ENCODE measurements at places on chromosomes 5 and 9.

- DNase-seq: peak; percentile 8
These were observed 297.7 kb upstream of the EFNA5 start for GRCh38 chr5:107968406-107968843.

DNA sequence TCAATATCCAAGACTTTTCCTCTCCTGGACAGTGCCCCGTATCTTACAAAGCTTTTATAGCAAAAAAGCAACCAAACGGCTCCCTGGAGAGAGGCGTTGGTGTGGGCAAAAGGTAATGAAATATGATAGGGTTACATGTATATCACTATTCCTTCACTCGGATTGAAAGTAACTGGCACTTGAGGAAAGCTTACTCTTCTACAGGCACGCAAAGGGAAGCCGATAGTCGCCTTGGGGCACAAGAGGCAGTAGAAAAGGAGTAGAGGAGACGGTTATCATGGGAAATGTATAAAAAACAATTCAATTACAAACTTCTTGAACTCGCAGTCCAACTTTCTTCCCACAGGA lies 1.1 kb downstream of the DIAPH1 start:
- DNase-seq: no peak

DNA sequence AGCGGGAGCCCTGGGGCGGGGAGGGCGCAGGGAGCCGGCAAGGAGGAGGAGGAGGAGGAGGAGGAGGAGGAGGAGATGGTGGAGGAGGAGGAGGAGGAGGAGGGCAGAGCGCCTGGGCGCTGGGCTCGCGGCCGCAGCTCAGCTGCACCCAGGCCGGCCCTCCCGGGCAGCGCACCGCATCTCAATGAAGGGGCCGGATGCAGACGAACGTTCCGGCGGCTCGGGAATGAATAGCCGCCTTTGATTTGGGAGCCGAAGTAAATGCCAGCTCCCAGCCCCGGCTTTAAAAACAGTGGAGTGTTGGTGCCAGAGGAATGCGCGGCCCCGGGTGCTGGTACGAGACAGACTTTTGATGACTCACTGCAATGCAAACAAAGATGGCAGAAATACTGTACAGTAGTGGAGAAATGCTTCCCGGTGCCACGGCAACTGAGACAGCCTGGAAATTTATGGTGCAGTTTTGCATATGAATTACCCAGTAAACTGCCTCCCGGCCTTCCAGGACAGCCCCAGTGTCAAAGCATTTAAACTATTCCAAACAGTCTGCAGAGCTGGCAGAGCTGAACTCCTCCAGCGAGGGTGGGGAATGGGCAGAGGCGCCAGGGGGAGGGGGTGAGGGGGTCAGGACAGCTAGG lies 43.1 kb downstream of the NACC2 start:
- DNase-seq: peak; percentile 95

DNA sequence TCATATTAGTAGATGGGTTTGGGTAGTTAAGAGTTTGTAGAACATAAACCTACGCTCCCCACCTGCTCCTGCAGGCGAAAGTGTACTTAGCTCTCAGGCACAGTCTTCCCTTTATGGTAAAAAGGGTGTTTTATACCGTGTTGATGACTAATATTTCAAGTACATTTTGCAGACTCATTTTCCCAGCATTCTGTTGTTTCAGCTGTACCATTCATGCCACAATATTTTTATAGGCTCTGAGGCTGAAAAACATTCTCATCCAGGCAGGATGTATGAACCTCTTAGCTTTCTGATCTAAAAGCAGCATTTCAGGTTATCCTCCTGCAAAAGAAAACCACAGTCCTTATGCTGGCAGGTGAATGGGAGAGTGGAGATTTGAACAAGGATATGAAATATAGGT lies 231.4 kb downstream of the NR2F1-AS1 start:
- DNase-seq: no peak

- no peak for DNase-seq
These were observed 167.1 kb downstream of the PIK3R1 start for GRCh38 chr5:68382640-68383039.

DNA sequence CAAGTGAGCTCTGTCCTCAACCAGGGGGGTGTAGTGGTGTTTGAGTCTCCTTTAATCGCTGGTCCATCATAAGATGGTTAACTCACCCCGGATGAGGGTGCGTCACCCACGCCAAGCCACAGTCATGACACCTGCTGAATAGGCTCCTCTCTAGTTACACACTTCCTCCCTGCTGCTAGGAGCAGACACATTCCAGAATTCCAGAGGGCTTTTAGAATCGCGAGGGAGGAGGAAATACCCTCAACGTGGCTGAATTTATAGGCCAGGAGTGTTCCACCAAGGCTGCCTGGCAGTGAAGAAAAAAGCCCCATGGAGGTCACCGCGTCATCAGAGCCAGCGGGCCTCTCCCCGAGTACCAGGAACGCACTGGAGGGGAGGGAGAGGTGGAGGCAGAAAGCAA lies 5.1 kb downstream of the GLRX start:
- no peak for DNase-seq

- no peak for DNase-seq
These were observed 315.2 kb upstream of the ATP10B start for GRCh38 chr5:161167016-161167767.

GRCh38 chr5:116377276-116378006 lies 197.2 kb downstream of the SEMA6A start:
- no peak for DNase-seq

- no peak for DNase-seq
These were observed 5.5 kb downstream of the PCDH1 start for GRCh38 chr5:141872496-141873356.

GRCh38 chr5:40515476-40515875 lies 164.2 kb upstream of the PTGER4 start:
- DNase-seq: no peak

- no peak for DNase-seq
These were observed 12.0 kb downstream of the ADRA1B start for GRCh38 chr5:159928122-159928909.

GRCh38 chr9:122033775-122034373 lies 59.2 kb downstream of the TTLL11 start:
- no peak for DNase-seq

DNA sequence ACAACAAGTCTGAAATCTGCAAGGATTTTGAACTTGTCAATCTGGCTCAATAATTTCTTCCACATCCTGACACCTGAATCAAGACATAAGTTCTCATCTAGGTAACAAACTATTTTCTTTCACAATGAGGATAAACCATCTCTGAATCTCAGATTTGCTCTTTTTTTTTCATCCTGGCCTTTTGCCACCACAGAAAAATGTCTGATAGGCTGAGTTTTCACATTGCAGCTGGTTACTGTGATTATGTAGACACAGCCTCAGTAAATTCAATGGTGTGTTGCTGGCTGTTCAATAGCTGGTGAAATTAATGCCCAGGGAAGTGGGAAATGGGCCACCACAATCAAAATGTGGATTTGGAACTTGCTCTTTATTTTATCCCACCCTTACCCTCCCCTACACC lies 2.8 kb upstream of the ADRA1B start:
- no peak for DNase-seq

GRCh38 chr5:59051951-59052350 lies 469.1 kb downstream of the RAB3C start:
- no peak for DNase-seq

DNA sequence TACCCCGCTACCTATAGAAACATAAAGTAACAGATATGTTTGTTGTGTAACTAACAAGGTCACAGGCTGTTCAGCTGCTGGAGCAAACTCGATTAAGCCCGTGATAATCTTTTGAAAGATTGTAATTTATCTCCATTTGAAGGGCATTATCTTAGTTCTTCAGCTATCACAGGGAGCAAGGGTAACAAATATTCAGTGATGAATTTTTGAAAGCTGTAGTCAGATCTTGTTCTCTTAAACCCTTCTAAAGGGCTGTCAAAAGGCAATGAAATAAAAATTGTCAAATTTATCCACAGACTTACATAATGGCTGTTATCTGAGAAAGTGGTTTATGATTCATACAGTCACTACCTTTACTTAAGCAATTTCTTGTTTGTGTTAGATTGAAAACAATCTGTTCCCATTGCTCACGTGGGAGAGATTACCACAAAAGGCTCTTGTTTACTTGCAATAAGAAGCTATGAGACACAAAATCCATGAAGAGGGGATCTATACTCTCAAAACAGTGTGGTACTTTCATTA lies 78.3 kb upstream of the ZNF608 start:
- DNase-seq: peak; percentile 15

DNA sequence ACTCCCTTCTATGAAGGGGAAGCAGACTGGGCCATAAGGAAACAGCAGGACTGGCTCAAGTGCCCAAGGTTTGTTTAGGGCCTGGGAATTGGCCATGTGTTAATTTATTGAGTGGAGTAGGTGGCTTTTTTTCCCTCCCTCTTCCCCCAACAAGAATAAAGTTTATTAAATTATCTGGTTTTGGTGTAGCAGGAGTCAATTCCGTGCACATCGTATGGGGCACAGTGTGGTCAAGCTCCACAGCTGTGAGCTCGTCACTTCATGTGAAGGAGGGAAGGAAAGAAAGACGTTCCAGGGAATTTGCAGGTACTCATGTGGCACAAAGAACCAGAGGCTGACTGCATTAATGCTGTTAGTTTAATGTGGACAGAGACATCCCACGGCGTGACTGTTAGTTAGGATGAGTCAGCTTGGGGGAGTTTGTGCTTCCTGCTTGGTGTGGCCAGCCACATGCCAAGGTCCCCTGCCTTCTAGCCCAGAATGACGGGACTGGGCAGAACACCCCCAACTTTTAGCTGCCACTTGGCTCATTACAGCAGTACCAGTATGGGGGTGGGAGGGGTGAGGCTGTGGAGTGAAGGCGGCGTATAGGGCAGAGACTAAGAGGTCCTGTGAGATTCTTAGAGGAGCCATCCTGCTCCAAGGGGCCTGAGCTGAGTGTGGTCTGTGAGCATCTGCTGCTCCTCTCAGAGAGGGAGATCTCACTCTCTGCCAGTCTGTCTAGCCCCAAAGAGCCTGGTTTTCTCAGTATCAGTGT lies 33.2 kb downstream of the CSF1R start:
- no peak for DNase-seq

Measured in GM04503 (cell line).